ENCODE measurements at places on chromosomes 7 and 10.
A peak's percentile ranks its signal among the peaks of the same experiment; 100 is the strongest.

DNA sequence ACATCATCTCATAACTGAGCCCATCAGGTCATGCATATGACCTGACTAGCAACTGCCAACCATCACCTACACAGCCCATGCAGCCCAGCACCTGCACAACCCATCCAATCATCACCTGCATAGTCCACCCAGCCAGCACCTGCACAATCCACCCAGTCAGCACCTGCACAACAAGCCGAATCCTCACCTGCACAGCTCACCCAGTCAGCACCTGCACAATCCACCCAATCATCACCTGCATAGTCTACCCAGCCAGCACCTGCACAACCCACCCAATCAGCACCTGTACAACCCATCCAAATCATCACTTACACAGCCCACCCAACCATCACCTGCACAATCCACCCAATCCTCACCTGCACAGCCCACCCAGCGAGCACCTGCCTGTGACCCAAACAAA is 33.4 kb upstream of the WDFY4 start:
- DNase-seq = no peak

GRCh38 chr10:130013335-130014262 is 49.5 kb upstream of the EBF3 start:
- DNase-seq = peak; percentile 35

- no peak for DNase-seq
These were observed 57.9 kb downstream of the MTPN start for GRCh38 chr7:135919071-135919841.

DNA sequence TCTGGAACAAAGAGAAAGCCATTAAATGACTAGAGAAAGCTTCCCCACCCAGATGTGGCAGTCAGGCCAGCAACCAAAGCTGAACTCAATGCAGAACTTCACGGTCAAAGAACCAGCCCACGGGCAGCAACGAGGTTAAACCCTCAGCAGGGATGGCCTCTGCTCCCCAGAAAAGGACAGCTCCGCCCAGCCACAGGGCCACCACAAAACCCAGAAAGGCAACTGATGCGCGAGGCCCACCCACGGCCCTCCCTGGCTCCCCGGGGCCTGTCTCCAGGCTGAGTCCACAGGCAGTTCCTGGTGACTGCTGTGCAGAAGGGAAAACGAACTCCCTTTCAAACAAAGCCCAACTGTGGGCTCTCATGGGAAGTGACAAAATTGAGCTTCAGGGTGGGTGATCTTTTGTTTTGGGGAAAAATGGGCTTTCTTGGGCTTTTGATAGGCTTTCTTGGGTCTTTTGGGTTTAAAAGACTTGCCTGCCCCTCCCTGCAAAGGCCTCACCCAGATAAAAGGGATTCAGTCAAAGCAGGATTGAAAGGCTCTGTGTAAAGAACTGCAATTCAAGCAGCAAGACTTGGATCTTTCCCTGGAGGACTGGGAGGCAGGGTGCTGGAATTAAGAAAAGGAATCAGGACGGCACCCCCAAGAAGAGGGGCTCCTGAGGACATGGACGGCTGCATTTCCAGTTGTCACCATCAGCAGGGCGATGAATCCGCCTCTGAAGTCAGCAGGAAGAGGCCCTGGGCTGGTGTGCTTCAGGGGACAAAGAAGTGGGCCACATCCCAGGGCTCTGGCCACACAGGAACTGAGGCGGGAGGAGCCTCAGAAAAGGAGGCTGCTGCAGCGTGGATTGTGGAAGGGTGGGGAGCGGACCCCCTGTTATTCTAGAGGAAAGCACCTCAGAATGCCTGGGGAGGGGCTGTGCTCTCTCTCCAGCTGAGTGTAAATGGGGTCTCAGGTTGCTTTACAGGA is 209.9 kb downstream of the USP6NL start:
- no peak for DNase-seq

DNA sequence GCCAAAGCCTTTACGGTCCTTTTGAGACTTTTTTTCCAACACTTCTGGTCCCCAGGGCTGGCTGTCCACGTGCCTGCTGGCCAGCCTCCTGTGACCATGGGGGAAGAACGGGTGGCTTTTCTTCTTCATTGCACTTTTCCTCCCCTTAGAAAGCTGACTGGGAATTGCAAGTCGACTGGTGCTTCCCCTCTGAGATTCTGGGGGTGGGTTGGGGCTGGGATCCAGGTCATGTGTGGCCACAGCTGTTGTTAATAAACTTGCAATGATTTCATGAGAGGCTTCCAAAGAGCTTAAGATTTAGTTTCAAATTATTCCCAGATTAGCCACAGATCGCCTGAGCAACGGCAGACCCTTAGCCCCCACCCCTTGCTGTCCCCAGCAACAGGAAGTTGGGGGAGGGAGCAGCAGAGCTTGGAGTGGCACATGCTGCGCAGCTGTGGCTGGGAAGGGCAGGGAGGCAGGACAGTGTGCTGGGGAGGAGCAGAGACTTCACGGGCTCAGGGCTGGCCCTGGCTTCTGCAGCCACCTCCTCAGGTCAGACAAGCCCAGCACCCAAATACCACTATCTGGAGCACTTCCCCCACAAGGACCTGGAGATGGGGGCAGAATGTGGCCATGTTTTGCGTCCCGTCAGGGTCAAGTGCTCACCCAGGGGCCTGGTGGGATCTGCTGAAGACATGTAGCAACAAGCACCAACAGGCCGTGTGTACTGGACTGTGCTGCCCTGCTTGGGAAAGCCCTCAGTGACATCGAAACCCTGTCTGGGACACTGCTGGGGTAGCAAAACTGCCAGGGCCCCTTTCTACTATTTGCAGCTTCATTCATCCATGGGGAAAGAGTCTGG is 147.1 kb downstream of the RNF216 start:
- DNase-seq = peak; percentile 95

DNA sequence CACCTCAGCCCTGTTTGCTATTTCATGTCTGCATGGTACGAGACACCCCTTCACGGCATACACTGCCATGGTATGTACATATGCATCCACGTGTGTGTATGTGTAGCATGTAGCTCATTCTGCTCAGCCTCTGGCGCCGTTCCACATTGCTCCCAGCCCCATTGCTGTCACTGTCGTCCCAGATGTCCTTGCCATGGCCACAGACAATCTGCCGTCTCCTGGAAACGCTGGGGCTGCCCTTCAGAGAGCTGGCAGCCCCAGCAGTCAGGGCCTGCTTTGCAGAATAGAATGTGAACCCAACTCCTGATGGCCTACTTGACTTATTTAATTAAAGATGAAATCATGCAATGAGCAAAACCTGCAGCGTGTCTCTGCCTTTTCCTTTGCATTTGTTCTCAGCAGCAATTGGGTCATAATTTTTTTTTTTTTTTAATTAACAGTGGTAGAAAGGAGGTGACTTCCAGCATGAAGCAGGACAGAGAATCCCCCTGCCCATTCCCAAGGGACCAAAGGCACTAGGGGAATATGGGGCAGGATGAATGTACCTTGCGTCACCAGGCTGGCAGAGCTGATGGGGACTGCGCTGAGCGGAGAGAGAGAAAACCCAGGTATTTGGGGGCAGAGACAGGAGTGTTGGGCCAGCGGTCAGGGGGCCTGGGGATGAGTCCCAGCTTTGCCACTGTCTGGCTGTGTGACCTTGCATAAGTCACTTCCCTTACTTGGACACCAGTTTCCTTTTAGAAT is 49.2 kb downstream of the CHST3 start:
- DNase-seq = no peak

DNA sequence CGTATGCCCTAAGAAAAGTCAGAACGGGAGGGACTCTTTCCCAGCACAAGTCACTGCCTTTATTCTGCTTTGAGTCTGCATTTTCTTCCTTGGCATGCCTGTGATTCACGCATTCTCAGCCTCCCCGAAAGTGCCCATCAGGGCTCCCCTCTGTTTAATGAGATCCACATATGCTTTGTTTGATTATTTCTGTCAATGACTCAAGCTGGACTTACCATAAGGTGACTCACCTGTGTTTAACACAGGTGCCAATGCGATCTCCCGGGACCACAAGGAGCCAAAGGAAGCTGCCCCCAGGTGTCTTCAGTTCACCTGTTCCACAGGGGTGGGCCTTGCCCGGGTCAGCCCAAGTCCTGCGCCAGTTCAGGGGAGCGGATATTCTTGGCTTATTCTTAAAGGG is 386.0 kb upstream of the SHH start:
- no peak for DNase-seq

DNA sequence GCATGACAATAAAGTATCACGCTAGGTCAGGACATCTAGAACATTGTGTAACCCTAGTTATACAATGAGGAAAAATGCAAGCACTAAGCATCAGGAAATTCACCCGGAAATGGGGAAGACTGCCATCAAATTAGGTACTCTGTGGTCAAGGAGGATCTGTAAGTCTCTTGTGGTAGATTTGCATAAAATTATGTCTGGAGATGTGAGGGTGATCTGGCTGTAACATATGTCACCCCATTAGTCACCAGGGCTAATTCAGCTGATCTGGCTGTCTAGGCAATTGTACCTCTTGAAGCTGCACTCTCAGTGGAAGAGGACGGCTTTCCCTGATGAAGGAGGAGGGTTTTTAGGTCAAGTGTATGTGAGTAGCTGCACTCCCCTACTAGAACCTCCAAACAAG is 14.8 kb downstream of the AKR1D1 start:
- DNase-seq = no peak

GRCh38 chr10:8794860-8795259 is 740.4 kb downstream of the GATA3 start:
- DNase-seq = no peak

DNA sequence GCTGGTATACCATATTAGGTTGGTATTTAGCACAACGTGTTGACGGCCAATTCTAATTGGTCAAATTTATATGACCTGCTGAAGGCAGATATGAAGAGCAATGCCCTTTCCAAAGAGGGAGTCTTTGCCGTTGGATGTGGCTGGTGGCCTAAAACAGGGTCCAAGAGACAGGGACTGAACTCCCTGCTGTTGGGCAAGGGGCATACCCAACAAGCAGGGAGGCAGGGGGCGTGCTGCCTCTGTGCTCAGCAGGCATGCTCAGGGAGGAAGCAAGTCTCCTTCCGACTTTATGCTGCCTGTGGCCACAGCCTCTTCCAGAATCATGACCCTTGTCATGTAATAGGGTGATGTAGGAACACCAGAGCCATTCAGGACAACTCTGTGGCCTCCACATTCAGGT is 167.7 kb upstream of the NPVF start:
- no peak for DNase-seq

DNA sequence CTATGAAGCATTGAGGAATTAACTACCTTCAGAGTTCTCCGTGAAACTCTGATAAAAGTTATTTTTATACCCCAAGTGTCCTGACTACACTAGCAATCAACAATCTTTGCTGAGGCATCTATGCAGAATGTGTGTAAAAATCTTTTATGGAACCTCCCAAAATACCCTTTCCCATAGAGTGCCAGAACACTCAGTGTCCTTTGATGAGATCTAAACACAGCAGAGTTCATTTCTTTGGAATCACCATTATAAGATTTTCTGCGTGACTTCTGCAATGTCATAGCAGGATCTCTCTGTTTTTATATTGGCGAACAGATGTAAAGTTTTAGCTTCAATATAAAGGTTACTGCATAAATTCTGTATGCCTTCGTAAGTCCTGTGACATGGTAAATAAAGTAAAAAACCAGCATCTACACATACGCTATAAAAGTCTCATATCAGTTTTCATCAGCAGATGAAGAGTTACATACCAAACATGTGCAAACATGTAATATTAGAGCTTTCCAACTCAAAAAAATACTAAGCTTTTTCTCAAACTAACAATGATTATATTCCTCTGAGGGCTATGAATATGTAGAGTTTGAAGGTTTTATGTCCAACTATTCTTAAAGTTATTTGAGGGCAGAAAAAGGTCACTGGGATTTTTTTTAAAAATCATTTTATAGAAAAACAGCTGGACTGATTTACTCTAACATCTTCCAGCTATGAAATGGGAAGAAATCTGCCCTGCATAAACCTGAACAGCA is 67.2 kb downstream of the SKIDA1 start:
- no peak for DNase-seq

DNA sequence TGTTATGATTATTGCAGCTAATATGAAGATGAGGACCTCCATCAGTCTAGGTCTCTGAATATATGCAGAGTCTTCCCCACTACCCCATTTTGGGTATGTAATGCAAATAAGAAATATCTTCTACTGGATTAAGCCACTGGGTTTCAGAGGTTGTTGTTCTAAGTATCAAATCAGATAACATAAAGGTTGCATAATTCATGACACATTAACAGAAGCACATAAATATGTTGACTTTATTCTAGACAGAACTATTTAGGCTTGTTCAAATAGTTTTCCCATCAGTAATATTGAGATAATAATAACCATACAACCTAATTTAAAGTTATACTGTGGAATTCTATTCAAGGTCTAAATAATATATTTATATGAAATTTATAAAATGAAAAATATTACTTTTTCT is 157.1 kb downstream of the ETV1 start:
- peak; percentile 24 for DNase-seq

GRCh38 chr10:84311576-84311975 is 16.8 kb upstream of the CCSER2 start:
- no peak for DNase-seq

- no peak for DNase-seq
These were observed 75.9 kb upstream of the SLF2 start for GRCh38 chr10:100836891-100837290.

DNA sequence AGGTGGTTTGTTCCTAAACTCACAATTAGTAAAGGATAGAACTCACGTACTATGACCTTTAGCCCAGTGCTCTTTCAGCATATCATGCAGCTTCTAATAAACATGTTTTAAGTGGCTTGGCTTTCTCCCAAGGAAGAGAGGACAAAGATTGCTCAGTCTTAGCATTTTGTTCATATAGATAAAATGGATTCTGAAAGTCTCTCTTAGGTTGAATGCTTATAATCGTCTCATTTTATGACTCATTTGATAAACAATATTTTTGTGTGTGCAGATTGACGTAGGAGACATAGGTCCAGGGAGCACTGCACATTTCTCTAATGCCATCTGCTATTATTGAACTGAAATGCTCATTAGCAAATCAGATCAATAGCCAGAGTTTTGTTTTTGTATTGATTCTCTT is 44.8 kb downstream of the GNAT3 start:
- DNase-seq = peak; percentile 57

GRCh38 chr10:98582363-98582762 is 135.6 kb upstream of the HPS1 start:
- no peak for DNase-seq

DNA sequence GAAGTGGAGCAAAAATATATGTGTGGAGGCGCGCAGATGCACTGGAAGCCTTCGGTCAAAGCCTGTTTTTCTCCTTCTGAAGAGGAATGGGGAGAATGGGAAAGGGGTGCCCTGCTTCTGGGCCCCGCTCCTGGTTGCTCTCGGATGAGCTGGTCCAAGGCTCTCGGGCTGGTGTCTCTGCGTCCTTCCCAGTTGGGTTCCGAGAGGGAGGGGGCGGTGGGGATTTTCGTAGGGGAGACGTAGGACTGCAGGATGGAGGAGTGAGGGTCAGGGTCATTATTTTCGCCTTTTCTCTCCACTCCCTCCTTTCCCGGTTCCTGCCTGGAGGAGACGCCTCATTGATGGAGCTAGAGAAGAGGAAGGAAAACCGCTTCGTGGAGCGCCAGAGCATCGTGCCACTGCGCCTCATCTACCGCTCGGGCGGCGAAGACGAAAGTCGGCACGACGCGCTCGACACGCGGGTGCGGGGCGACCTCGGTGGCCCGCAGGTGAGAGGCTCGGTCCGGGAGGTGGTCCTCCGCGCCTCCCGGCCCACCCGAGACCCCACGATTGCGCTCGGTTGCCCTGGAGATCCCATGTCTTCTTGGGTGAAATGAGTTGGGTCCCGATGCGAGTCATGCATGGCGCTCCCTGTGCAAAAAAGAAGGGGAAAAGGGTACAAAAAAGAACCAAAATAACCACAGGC is 790 bp downstream of the ADAM22 start:
- peak; percentile 10 for DNase-seq

GRCh38 chr10:119139464-119140067 is 25.9 kb downstream of the SFXN4 start:
- peak; percentile 61 for DNase-seq

GRCh38 chr10:110544958-110545537 is 22.4 kb upstream of the SMC3 start:
- DNase-seq = peak; percentile 73

Data from foreskin fibroblast (primary cell).